Activated CD4-positive, alpha-beta memory T cell treated with anti-CD3 and anti-CD28 coated beads for 36 hours (primary cell): ENCODE measurements at places on chromosomes 6 and 20. TPM values are rescaled to one million over a fixed set of nuclear protein-coding genes. Genes with fewer than 3 reads are reported as not detected.

The SLC12A5 gene
- not detected for total RNA-seq

The DAAM2 gene
- not detected for total RNA-seq

The RNF182 gene
- not detected for total RNA-seq

The XRN2 gene
- 91.0 TPM for total RNA-seq

The CCN6 gene
- total RNA-seq = not detected
